Left ventricle myocardium superior (tissue), 1 donor: ENCODE measurements at places on chromosomes 4 and X.

DNA sequence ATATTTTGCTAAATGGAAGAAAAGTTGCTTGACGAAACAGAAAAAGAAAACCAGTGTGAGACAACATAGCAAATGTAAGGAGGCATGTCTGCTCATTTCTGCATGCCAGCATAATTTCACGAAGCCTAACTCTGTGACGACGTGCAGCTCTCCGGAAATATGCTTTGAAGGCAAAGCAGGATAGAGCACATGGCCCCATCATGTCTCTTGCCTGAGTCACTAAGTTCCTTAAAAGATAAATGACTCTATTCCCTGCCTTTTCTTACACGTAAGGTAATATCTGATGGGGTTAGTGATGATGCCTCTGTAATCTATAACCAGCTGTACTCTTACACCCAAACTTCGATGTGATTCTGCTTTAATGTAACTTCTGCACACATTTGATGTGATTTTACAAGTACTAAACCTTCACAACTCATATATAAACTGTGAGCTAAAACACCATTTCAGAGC lies 64.5 kb downstream of the ANXA3 start:
- no peak for DNase-seq

- no peak for DNase-seq
Observed at GRCh38 chr4:188032170-188032569, 36.6 kb downstream of the ZFP42 start.

DNA sequence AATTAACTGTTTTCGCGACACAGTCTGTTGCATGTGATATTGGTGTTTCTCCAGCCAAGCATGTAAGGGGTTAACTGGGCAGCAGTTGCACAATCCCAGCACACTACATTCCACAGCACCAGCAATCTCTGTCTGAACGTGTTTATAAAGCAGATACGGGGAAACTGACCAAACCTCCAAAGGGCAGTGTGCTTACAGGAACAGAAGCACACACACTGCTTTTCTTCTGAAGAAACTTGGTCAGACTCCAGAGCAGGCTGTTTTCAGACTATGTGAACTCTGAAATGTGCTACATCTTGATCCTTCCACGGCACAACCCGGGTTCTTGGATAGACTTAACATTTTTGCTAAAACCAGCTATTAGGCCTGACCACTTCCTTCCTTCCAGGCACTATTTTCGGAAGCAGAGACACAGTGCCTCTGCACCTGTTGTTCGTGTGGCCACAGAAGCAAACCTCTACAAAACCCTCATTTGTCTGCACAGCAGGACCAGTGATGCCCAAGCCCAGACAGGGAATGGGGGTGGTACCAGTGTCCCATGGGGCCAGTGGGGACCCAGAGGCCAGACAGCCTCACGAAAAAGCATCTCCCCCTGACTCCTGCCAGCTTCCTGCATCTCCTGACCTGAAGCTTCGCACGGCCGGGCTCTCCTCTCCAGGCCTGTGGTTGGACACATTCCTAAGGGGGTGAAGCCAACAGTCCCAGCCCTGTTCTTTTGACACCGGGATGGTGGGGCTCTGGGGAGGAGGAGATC lies 90.1 kb downstream of the IRF2 start:
- DNase-seq: no peak

DNA sequence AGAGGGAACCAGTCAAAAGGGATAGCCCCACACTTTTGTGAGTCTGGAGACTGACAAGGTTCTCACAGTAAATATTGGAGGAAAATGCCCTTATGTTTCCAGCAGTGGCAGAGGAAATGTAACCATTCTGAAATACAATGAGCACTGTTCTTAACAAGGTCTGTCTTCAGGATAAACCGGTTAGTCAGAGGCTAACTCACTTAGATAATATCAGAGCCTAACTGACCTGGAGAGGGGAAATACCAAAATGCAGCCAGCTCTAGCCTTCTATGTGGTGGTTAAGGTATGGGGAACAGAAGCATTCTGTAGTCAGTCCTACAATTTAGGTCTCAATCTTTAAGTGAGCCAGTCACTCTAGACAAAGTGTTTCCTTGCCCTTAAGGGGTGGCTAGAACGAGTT lies 70.8 kb downstream of the TBCK start:
- no peak for DNase-seq

DNA sequence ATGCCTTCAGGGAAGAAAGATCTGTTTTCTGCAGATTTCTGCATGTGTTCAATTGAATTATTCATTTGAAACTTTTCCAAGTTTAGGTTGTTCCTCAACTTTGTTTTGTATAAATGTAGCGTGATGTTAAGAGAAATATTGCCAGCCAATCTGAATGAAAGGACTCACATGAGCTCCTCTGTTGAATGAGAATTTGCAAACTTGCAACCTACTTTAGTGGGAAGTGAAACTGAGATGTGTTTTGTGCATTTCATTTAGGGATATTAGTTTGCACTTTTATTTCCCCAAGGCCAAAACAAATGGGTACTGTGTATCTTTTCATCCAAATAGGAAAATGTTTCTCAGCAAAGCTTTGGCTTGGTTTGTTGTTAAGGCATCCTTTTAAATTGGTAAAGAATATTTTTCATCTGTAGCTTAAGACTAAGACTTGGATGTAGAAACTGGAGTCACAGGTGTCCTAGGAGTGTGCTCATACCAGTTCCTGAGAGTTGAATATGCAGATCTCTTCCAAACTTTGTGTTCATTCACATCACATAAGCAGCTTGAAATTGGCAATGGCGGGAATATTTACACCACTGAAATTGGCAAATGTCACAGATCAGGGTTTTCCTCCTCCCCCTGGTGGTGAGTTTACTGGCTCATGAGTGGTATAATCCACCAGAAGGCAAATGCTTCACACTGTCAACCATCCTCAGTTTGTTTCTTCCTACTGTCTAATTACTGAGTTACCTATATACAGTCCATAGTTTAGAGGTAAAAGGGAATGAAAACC lies 193.6 kb upstream of the BANK1 start:
- no peak for DNase-seq

DNA sequence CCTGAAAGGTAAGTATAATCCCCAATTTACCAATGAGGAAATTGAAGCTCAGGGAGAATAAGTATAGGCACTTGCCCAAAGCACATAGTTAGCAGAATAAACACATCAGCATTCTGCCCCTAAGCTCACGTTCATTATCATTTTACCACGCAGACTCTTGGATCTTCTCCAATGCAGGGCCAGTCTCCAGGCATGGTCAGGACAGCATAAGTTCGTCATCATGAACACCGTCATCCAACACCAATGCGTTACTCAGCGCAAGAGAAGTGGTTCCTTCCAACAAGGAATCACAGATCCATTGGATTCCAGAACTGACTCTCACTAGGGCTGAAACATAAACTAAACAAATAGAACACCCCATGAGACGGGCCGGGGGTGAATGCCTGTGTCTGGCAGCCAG lies 86.5 kb upstream of the GPM6B start:
- no peak for DNase-seq

DNA sequence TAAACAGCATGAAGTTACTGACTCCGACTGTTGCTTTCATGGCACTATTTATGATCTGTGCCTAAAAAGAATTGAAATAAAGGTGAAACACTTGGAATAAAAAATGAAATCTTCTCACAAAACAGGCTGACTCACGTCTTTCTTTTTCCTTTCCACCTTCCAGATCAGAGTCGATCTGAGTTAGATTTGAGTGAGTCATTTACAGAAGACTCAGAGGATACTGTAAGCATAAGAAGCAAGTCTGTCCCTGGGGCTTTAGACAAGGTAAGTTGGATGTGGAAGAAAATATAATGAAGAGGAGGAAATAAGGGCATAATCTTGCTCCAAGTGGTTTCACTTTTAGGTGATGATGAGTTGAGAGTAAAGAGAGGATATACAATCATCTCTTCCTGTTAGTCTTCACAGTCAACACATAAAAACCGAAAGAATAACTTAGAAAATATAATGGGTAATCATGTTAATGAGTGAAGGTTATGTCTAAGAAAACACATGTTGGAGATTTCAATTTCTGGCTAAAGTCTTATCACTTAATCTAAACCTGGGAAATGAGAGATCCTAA lies 89.7 kb downstream of the SYTL5 start:
- DNase-seq: no peak

DNA sequence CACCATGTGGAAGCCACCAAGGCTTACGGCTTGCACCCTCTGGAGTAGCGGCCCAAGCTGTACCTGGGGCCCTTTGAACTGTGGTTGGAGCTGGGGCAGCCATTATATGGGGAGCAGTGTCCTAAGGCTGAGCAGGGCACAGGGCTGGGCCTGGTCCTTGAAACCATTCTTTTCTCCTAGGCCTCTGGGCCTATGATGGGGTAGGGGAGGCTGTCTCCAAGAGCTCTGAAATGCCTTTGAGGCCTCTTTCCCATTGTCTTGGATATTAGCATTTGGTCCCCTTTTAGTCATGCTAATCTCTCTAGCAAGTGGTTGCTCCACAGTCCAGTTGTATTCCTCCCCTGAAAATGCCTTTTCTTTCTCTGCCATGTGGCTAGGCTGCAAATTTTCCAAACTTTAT lies 96.4 kb upstream of the ARX start:
- no peak for DNase-seq

GRCh38 chr4:100288811-100289529 lies 98.7 kb upstream of the DDIT4L start:
- no peak for DNase-seq

GRCh38 chrX:24676403-24677024 lies 17.2 kb upstream of the POLA1 start:
- no peak for DNase-seq

DNA sequence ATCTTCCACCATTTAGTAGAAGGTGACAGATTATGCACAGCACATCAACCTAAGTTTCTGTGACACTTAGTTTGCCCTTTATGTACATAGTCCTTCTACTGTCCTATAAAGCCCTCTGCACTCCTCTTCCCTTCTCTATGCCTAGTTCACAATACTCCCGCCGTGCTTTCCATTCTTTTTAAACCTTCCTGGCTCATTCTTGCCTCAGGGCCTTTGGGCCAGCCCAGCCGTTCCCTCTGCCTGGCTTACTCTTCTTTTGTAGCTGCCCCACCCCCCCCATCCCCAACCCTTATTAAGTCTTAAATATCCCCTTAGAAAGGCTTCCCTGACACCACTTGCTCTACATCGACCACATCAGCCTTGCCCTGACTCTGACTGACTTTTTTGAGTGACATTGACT lies 33.0 kb downstream of the SGMS2 start:
- no peak for DNase-seq

- DNase-seq: no peak
Observed at GRCh38 chr4:55921093-55921492, 27.7 kb upstream of the CEP135 start.

DNA sequence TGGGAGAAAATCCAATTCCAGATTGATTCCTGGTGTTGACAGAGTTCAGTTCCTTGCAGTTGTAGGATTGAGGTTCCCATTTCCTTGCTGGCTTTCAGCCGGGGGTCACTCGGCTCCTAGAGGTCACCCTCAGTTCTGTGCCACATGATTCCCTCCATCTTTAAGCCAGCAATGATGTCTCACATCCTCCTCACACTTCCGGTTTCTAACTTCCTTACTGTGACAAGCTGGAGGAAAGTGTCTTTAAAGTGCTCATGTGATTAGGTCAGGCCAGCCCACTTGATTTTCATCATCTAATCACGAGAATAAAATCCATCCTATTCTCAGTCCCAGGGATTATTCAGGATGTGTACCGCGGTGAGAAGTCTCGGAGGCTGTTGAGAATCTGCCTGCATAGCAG lies 19.4 kb upstream of the SMIM31 start:
- DNase-seq: no peak

DNA sequence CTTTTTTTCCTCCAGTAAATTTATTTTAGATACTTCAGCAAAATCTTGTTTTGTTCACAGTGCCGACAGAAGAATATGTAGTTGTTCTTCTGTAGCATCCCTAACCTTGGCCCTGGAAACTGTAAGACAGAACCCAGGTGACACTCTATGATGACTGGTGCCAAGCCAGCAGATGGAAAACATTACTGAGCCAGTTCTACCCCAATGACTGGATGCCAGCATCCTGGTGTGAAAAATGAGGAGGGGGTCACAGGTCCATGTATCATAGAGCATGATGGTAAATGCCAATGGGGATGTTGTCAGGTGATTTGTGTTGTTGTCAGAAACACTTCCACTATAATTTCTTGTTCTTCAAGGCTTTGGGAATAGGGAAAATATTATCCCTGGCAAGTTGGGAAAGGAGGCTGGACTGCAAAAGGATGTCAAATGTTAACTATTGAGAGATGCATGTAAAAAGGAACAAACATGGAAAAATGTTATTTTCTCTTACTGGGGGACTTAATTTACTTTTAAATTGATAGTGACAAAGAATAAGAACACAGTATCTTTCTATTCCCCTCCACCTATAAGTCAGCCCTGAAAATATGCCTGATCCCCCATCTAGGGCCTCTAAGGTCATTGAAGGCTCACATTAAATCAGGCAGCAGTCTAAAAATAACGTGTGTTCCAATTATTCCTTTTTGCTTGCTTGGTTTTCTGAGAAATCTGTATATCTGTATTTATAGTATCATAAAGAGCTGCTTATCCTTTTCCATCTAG lies 159.8 kb downstream of the RASL11B start:
- DNase-seq: no peak

DNA sequence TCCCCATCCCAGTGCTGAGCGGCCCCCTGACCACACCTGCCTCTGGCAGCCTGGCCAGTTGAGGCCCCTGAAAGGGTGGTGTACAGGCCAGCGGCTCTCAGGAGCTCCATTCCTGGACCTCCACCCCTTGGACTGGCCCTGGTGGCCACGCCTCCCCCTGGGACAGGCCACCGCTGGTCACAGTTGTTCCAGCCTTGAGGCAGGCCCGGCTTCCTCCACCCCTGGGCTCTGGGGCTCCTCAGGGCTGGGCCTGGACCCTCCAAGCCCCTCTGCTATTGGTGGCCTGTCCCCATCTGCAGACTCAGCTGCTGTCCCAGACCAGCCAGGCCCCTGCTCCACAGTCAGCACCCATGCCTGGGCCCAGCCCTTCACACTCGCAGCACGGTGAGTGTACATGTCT lies 93.2 kb upstream of the NKX1-1 start:
- DNase-seq: peak; percentile 11

DNA sequence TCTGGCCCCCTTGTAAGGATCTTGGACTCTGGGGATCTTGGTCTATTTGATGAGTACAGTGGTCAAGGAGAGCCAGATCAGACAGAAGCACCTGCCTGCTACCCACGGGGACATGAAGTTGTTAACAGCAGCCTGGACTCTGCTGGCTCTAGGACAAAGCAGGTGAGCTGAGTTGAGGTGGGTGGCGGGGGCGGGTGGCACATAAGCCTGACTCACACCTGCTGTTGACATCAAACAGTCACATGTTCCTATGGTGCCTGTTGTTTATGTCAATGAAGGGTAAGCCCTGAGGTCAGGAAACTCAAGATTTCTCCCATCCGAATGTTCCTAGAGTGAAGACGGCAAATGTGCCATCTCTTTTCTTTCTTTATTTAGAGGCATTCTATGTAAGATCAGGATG lies 50.1 kb upstream of the CLNK start:
- DNase-seq: no peak
